EL (cell line): ENCODE measurements at places on chromosomes 6 and 20.

- DNase-seq, result no peak
Observed at GRCh38 chr6:88764081-88764480, 199.3 kb downstream of the RNGTT start.

DNA sequence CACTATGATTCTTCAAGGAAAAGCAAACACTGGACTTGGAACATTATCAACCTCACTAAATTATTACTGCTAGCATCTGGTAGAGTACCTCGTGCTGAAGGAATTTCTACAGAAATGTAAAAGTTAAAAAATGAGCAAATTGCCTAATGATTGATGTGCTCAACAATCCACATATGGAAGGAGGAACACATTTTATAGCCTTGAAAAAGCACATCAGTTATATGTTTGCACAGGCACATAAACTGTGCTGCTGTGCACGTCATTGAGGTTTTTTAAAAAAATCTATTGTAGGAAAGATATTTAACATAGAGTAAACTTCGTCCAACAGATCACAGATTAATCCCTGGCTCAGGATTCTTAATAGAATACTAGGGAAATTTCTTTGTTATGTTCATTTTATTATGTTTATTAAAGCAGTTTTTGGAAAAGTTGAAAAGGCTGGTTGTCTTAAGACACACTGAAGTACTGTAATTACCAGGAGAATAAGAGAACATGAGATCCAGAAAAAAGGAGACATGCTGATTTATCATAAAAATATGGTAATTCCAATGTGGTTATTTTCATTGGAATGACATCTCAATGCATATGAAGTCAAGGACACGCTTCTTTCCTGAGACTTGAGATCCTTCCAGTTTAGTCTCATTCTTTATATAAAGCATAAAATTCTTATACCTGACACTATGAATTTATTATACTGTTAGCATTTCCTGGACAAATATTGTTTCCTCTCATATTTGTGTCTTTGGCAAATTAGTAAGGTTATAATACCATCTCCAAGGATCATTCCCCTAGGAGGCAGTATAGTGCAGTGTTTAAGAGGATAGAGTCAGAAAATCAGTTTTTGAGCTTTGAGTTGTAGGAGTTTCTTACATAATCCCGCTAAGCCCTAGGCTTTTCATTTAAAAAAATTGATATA, 511.1 kb downstream of the TENT5A start:
- peak; percentile 35 for DNase-seq

GRCh38 chr6:40146902-40147301, 212.6 kb upstream of the MOCS1 start:
- DNase-seq, result no peak

- DNase-seq, result peak; percentile 47
Observed at GRCh38 chr20:20466341-20466879, 98.5 kb downstream of the INSM1 start.

DNA sequence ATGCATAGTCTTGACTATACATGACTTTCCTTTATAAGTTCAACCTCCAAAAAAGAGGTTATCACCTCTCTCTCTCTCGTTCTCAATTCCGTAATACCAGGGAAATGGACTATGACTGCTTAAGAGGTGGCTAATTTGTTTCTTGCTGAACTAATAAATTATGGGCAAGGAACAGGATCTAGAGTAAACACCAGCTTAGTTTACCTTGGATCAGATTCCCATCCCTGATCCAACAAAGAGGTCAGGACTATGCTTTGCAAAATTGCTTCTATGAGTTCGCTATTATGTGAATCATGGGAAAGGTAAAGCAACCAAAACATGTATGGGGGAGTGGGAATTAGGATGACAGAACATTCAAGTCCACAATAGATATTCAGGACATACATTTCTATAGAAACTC, 630.7 kb downstream of the HACE1 start:
- DNase-seq, result no peak

GRCh38 chr6:64815718-64816117, 891.3 kb downstream of the EYS start:
- DNase-seq, result no peak

DNA sequence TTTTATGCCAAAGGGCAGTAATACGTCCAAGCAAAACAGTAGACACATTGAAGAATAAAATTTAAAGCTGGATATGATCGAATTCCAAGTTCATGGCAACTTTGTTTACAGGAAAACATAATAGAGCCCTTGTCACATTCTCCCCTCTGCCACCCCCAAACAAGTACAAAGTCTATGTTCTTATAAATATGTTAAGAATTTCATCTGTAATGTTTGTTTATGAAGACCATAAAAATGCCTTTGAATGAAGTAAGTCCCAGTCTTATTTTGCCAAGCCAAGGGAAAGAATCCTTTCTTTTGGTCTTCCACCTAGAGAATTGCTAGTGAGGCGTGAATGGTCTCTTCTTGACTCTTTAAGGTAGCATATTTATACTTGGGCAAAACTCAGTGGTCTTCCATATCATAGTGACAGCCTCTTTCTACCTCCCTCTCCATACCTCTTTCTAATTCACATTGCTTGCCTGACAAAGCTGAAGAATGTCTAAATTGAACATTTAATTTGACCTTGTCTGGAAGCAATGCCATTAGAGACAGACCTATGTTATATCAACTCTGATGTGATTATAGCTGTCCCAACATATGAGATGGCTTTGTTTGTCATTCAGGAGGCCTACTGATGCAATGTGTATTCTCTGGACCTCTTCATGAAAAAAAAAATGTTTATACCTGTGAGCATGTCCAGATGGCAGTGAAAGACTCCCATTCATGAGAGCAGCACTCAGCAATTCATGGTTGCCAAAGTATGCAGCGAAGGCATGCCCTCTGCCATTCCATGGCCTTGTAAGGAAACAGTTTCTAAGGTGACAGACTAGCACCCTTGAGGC, 70.6 kb upstream of the CCN2 start:
- DNase-seq, result peak; percentile 32

- DNase-seq, result no peak
Observed at GRCh38 chr6:75557068-75557467, 44.6 kb upstream of the SENP6 start.

GRCh38 chr6:159953091-159953601, 15.7 kb upstream of the IGF2R start:
- peak; percentile 28 for DNase-seq

- DNase-seq, result peak; percentile 83
Observed at GRCh38 chr6:15417811-15418210, 171.9 kb downstream of the JARID2 start.

- no peak for DNase-seq
Observed at GRCh38 chr6:168152980-168153379, 74.0 kb upstream of the FRMD1 start.

GRCh38 chr6:88380618-88381288, 214.6 kb upstream of the CNR1 start:
- DNase-seq, result peak; percentile 28

DNA sequence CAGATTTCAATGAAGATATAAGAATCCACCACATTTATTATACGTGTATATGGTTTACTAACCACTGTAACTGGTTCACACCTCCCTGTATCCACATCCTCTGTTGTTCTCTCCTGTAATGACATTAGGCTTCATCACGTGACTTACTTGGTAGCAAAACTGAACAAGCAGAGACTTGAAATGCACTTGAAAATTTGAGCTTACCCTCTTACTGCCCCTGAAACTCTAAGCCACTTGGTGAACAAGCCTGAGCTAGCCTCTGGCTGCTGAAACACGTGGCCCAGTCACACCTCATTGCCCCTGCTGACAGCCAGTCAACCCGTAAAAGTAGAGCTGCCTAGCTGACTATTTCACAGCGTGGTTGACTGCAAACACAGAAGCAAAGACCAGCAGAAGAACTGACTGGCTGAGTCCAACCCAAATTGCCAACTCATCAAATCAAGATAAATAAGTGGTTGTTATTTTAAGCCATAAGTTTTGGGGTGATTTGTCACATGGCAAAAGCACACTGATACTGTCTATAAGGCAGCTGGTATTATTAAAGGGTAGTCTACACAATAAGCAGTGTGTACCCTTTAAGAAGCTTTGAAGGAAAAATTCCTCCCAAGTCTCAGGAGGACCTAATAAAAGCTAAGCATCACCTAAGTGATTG, 109.0 kb downstream of the RALGAPA2 start:
- no peak for DNase-seq

- peak; percentile 97 for DNase-seq
Observed at GRCh38 chr6:84652356-84653026, 111.9 kb downstream of the TBX18 start.

DNA sequence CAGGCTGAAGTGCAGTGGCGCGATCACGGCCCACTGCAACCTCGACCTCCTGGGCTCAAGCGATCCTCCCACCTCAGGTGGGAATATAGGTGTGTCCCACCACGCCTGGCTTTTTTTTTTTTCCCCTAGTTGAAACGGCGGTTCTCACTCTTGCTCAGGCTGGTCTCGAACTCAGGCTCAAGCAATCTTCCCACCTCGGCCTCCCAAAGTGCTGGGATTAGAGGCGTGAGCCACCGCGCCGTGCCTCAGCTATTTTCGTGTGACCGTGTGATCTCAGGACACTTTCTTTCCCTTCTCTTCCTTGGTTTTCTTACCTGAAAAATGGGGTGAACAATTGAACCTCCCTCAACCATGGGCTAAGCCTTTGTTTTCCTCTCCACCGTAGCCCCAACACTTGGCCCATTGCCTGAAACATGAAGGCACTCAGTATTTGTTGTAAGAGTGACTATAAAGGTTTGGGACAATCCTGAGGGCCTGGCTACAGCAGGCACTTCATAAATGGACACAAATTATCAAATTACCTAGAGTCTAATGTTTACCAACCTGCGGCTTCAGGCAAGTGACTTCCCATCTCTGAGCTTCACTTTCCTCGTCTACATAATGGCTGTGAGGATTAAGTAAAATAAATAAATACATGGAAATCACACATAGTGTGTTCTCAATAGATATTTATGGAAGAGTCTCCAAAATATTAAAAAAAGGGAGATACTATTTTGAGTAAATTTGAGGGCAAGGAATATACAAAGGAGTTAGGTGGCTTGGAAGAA, 31.4 kb upstream of the ID1 start:
- no peak for DNase-seq

DNA sequence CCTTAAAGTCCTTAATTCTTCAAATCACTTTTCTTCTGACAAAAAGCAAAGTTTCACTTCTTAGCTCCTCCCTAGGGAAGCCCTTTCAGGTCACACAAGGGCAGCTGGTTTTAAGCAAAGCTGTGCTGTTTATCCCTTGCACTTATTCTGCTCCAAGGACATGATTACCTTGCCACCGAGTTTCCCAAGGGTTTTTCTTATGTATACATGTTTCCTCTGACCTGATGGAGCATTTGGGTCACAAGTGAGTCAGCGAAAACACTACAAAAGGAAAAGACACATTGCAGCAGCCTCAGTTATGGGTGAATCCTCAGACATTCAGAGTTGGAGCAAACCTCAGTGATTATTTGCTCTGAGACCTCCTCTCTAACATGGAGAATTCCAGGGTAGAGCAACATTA, 26.6 kb upstream of the ILRUN start:
- DNase-seq, result peak; percentile 33

DNA sequence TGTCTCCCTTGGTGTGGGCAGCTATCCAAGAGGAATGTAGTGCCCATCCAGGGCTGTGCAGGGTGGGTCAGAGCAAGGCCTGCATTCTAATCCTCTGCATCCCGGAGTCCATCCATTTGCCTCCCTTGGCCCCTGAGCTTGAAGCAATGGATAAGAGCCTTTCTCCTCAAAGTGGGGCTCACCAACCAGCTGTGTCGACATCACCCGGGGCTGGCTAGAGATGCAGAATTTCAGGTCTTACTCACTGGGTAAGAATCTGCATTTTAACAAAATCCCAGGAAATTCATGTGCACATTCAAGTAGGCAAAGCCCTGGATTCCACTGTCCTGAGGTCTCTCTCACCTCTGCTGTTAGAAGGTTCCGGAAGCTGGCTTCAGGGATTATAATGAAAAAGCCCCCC, 95.3 kb downstream of the MDGA1 start:
- peak; percentile 54 for DNase-seq

DNA sequence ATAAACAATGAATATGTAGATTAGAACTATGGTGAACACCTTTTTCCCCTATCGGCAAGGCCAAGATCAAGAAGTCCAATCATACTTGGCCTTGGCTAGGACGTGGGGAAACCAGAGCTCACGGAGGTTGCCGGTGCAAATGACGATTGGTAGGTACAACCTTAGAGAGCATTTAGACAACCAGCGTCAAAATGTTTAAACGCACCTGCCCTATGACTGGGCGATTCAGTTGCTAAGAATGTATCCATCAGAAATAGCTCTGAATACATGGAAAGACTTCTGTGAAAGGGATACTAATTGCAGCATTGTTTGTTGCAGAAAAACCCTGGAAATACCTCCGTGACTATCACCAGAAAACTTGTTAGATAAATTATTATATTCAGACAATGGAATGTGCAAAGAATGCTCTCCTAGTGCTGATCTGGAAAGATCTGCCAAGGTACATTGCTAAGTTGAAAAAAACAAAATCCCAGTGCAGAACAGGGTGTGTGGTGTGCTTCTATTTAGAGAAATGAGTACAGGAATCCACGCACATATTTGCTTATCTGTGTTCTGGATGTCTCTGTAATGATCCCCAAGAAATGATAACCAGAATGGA, 48.0 kb upstream of the PTPN1 start:
- no peak for DNase-seq

GRCh38 chr20:15594158-15594695, 979.0 kb downstream of the KIF16B start:
- no peak for DNase-seq

- peak; percentile 94 for DNase-seq
Observed at GRCh38 chr6:148271711-148272439, 70.8 kb upstream of the SASH1 start.

DNA sequence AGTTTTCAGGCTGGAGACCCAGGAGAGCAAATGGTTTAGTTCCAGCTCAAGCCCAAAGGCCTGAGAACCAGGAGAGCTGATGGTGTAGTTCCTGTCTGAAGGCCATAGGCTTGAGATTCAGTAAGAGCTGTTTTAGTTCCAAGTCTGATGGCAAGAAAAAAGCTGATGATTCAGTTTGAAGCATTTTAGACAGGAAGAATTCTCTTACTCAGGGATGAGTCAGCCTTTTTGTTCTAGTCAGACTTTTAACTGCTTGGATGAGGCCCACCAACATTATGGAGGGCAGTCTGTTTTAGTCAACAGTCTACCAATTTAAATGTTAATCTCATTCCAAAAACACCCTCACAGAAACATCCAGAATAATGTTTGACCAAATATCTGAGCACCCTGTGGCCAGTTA, 2.5 kb downstream of the ZSCAN26 start:
- DNase-seq, result peak; percentile 87

DNA sequence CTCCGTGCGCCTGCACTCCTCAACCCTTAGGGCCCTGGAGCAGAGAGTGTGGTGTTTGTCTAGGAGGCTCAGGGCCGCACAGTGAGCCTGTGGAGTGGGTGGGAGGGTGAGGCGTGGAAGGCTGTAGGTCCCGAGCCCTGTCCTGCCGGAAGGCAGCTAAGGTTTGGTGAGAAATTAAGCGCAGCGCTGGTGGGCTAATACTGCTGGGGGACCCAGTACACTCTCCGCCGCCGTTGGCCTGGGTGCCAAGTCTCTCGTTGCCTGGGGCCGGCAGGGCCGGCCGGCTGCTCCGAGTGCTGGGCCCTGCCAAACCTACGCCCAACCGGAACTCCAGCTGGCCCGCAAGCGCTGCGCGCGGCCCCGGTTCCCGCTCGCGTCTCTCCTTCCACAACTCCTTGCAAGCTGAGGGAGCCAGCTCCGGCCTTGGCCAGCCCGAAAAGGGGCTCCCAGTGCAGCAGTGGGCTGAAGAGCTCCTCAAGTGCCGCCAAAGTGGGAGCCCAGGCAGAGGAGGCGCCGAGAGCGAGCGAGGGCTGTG, 40.4 kb upstream of the MCUR1 start:
- no peak for DNase-seq

GRCh38 chr6:158503846-158504245, 56.0 kb upstream of the TMEM181 start:
- no peak for DNase-seq

GRCh38 chr20:62938105-62938888, at the start of gene GID8:
Gene GID8 (plus strand): TSS chr20:62938147. CDS start chr20:62941503, 3,356 bp downstream.
- DNase-seq, result peak; percentile 48
